ENCODE measurements at places on chromosomes 3 and 15.

DNA sequence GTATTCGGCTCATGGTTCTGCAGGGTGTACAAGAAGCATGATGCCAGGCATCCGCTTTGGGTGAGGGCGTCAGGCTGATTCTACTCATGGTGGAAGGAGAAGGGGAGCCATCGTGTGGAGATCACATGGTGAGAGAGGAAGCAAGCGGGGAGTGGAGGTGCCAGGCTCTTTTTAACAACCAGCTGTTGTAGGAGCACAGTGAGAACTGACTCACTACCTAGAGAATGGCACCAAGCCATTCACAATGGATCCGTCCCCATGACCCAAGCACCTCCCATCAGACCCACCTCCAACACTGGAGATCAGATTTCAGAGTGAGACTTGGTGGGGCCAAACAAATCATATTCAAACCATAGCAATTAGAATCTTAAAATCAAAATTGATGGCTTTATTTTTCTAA lies 259.8 kb upstream of the CTDSPL start:
- DNase-seq, result no peak

- no peak for DNase-seq
Observed at GRCh38 chr3:161372321-161373260, 1.3 kb upstream of the SPTSSB start.

DNA sequence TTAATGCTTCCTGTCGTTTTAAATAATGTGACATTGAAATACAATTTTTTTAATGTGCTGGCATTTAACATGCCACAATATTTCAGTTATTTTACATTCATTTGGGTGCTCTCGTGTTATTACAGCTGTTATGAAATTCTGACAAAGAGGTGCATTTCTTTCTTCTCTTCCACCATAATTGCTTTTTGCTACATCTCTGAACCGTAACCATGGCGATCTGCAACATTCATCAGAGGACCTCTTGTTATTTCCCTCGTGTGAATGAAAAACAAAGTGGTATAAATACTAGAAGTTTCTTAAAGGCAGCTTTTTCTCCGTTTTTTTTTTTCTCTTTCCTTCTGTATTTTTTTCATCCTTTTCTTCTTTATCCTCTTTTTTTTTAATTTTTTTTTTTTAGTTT lies 316.4 kb downstream of the MCTP2 start:
- DNase-seq, result no peak

- no peak for DNase-seq
Observed at GRCh38 chr3:50256978-50257890, 11.7 kb upstream of the SEMA3B start.

DNA sequence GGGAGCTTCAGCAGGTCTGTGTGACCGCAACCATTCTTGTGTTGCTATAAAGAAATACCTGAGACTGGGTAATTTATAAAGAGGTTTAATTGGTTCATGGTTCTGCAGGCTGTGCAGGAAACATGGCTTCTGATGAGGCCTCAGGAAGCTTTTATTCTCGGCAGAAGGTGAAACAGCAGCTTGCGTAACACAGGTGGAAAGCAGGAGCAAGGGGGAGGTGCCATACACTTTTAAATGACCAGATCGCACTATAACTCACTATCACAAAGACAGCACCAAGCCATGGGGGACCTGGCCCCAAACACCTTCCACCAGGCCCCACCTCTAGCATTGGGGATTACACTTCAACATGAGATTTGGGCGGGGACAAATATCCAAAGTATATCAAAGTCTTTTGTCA lies 8.3 kb upstream of the CIB2 start:
- DNase-seq, result no peak

DNA sequence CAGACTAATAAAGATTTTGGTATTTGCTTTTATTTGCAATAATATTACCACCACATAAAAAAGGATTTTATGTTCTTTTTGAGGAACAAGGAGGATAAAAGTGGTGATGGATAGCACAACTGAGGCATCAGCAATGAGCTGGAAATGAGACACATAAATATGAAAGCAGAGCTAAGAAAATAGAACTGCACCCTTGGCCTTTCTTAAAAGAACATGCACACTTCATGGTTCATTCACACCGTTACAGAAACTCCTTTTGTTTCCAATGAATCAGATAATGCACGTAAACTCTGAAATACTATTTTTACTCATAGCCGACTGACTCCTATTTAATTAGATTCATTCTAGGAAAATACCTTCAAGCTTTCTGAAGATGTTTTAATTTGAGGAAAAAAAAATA lies 19.9 kb upstream of the DPH6 start:
- no peak for DNase-seq

GRCh38 chr3:16132190-16132589 lies 42.3 kb upstream of the GALNT15 start:
- DNase-seq, result no peak

DNA sequence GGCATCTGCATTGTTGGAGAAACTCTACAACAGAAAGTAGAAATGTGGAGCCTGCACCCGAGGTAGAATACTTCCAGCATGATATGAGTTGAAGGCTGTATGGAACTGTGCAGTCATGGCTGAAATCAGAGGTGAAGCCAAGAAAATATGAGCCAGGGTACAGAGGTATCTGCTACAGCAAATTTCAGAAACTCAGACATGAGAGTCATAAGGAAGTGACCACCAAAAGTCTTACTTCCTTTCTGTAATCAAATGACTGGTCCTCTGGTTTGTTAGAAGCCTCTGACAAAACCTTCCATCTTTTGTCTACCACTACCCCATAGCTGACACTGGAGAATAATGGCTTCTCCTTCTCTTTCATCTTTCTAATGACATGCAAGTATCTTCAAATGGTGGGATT lies 159.4 kb downstream of the TMEM108 start:
- DNase-seq, result no peak

- no peak for DNase-seq
Observed at GRCh38 chr3:41881233-41881821, 80.6 kb downstream of the ULK4 start.

DNA sequence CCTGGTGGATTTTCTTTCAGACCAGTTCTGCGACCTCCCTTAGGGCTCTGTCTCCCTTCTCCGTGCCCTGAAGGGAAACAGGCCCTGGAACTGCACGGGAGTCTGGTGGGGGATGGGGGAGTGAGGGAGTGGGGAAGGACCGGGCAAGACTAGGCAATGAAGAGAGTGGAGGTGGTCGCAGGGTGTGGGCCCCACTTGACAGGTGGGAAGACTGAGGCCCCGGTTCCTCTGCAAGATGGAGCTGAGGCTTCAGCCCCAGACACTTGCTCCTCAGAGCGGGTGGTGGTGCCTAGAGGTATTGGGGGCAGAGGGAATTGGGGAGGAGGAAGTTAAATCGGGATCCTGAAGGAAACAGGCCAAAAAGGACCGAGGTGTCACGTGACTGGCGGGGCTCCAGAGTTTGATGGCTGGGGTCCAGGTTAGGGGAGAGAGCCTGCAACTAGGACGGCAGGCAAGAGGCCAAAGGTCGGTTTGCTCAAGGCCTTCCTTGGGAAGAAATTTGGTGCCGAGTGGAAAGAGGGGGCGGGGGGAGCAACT lies 597 bp upstream of the CAMK1 start:
- DNase-seq, result no peak

GRCh38 chr3:159892171-159892795 lies 96.4 kb upstream of the IL12A start:
- DNase-seq, result no peak

GRCh38 chr3:172438186-172438585 lies 10.1 kb downstream of the GHSR start:
- DNase-seq, result no peak

DNA sequence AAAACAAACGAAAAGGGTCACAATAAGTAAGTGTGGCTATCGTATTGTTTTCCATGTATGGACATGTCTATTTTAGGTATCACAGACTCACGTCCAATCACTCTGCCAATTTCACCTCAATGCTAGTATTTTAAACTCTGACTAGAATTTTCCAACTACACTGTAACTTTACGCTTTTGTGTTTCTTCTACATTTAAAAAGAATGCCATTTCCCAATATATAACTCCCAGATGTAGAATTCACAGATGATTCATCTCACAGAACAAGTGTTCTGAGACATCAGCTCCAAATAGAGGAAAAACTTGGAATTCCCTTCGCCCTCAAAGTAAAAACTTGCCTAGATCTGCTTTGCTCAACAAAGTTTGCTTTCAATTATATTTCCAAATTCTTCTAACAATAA lies 14.2 kb downstream of the LRIG1 start:
- DNase-seq, result no peak

- no peak for DNase-seq
Observed at GRCh38 chr15:80861731-80862170, 82.6 kb downstream of the CEMIP start.

- no peak for DNase-seq
Observed at GRCh38 chr3:109339714-109340648, 2.6 kb upstream of the DPPA4 start.

DNA sequence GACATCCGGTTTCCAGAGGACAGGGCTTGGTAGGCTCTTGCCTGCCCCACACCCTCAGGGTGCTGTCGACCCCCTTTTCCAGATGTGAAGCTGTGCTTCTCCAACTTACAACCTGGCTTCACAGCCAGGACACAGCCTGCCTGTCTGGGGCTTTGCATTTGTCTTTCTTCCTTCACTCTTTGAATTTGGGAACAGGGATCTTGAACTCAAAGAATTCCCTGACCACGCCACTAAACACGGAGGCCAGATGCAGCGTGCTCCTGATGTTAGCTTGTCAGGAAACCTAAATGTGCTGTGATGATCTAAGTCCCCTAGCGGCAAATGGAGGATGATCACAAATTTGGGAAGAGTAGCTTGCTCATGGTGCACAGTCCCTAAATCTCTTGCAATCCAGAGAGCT lies 244.8 kb upstream of the RGMA start:
- no peak for DNase-seq

DNA sequence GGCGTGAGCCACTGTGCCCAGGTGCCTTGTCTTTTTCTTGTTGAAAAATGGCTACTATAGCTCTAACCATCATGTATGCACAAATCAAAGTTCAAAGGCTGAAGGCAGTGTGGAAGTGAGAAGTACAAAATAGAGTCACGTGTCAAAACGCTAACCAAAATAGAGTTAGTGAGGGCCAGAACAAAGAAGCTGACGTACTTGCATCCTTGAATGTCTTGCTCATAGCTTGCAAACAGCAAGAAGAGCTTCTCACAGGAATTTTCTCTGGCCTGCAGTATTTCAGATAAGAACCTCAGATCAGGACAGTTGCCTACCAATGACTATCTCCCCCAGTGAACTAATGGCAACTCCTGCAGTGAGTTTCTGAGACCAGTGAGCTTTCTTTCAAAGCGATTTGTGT lies 713.5 kb downstream of the GRM7 start:
- DNase-seq, result no peak

DNA sequence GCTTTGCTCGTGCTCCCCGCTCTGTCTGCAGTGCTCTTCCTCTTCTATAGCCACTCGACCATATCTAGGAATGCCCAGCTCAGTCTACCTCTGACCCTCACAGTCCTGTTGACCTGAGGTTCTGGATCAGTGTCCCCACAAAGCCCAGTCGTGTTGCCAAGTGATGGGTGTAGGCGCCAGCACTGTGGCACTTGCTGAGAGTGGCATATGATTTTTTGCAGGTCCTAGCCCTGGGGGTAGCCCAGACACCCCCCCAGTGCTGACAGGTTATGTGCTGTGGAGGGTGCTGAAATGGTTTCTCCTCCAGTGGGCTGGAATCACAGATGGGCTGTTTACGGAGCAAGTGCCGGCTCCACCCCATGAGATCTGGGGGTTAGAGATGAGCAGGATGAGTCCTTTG lies 32.5 kb downstream of the ACAD9 start:
- no peak for DNase-seq

- no peak for DNase-seq
Observed at GRCh38 chr15:60473135-60473534, 5.8 kb downstream of the ICE2 start.

DNA sequence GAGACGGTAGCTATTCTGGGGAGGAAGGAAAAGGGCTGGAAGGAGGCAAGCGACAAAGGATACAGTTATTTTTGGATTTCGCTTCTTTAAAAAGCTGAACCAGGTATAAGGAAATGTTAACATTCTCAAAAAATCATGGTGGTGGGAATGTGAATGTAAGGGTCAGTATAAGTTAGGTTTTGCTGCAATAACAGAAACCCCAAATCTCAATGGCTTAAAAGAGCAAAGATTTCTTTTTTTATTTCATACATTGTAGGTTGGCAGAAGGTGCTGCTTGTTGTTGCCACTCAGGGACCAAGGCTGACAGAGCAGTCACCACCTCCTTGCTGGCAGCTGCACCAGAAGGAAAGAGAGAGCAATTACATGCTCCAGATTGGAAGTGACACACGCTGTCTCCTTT lies 176.3 kb upstream of the LPP start:
- no peak for DNase-seq

DNA sequence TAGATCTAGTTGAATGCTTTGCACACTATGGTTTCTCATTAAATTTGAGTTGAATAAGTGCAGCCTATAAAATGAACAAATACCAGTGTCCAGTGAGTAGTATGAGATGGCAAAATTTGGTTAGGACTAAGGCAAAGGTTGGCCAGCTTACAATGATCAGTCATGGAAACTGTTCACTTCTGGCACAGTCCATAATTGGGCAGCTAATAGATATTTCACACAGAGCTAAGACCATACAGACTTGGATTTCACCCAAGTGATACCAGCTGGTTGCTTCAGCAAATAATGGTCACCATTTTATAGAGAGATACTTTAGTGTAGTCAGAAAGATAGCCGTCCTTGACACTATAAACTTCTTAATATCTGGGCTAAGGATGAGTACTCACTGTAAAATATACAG lies 15.7 kb downstream of the GAP43 start:
- DNase-seq, result no peak

DNA sequence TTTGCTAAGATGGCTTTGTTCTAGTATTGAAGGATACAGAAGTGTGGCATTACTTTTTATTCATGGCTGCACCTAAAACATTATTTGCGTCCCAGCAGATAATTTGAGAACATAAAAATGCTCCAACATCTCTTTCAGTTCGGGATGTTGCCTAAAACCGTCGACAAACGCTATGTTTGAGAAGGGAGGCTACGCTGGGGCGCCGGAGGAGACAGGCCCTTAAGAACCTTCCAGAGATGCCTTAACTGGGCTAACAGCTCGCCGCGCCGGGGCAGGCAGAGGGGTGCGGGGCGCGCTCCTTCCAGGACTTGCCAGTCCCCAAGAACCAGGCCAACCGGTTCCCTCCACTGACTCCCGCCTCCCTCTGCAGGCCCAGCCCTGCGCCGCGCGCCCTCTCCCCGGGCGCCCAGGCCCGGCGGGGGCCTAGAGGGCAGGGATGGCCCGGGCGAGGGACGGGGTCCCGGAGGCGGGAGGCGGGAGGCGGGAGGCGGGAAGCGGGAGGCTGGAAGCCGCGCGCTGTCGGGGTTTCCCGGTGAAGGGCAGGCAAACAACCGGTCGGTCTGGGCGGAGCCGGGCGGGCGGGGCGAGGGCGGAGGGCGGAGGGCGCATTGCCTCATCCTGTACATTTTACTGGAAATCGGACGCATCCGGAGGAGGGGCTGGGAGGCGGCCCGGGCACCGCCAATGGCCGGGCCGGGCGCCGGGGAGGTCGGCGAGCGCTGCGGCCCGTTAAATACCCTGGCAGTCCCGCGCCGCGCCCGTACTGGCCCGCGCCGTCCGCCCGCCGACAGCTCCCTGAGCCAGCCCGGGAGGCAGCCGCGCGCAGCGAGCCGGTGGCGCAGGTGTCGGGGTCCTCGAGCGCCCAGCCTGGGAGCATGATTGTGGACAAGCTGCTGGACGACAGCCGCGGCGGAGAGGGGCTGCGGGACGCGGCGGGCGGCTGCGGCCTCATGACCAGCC lies at the start of gene NFKBIZ:
NFKBIZ (plus strand) TSS at position 761 of the 960 bp plus-strand sequence; CDS start at position 876, 115 bp downstream.
- peak; percentile 90 for DNase-seq

Measured in GOT3 (cell line).